Testis (tissue), 5 donors: ENCODE measurements at places on chromosomes 13 and 19. TPM values are rescaled to one million over a fixed set of nuclear protein-coding genes. Genes with fewer than 3 reads are reported as not detected.
A peak's percentile ranks its signal among the peaks of the same experiment; 100 is the strongest.

Gene FRY
- 24.8 TPM for polyA plus RNA-seq

Gene GRIK5
- polyA plus RNA-seq = 31.7 TPM

Gene ZNF135
- polyA plus RNA-seq = 14.5 TPM

Gene LIM2
- 0.91 TPM for polyA plus RNA-seq

Gene ZNF93
- polyA plus RNA-seq = 4.9 TPM

DNA sequence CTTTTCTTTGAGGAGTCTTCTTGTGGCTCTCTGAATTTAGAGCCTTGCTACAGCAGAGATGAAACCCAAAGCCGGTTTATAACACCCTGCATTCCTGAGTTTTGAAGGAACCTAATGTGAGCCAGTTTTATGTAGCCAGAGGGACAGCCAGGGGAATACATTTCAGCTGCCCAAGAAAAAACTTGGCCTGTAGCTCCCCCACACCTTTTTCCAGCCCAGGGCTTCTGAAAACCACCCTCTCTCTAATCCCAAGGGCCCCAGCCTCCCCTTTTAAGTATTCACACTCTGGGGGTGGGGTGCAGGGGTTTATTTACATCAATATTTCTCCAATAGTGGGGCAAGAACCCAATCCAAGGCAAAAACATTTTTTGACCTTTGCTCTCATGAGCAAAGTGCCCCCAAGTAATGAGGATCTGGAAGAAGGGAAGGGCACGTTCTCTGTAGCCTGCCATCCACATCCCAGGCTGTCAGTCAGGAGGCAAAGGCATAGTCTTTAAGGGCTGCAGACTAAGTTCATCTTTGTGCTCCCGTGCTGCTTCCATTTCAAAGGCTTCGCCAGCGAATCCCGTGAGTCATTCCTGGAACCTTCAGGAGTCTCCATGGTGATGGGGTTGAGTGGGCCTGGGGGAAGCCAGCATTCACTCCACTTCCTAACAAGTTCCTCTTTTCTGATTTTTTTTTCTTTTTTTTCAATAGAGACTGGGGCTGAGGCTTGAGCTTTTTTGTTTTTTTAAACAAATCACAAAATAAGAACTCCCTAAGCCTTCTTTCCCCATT, 33.2 kb upstream of the MEDAG start:
- peak; percentile 53 for DNase-seq

DNA sequence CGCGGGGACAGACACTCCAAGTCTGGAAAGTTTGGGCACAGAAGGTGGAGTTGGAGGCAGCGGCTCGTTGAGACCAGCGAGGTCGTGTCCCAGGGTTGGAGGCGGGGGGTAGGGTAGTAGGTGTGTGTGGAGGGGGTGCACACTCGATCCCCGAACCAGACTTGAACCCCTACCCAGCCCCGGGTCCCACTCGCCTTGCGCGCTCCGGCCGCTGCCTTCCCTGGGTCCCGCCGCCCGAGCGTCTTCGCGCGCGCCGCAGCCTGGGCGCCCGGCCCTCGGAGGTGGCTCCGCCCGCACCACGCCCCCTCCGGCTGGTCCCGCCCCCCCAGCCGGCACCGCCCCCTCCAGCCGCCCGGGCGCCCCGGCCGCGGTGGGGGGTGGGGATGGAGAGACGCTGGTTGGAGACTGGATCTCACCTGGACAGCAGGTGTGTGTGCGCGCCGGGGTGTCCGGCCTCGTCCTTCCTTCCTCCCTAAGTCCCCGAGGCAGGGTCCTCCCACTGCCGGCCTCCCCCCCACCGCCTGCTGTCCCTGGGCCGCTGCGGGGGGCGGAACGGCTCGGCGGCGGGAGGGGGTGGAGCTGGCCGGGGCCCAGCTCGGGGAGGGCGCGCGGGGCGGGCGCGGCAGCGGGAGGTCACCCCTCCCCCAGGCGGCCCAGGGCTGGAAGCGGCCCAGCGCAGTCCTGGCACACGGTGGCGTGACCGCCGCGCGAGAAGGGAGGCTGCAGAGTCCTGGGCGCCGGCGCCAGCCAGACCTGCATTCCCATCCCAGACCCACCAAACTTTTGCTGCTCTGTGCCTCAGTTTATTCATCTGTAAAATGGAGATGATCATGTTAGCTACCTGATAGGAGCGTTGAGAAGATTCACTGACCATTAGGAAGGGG, at the start of gene KANK2:
TSS of gene KANK2 (minus strand) at position 255 of the 884 bp plus-strand sequence. CDS start 3,034 bp downstream, outside the sequence.
- peak; percentile 81 for DNase-seq

DNA sequence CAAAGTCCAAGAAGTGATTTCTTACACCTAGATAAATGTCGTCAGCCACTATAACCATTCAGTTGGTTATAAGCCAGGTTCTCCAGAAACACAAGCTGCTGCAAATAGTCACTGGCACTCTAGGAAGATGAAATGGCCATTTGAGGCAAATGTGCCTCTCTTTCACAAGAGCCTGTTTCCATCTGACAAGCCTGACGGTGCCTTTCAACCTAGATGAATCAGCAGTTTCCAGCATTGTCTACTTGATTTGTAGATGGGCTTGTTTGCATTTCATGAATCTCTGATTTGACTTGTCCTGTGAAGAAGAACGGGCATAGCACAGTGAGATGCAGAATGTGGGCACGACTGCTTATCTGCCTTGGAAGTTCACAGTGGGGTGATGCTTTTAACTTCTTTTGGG, 327.2 kb downstream of the LMO7 start:
- DNase-seq = no peak

DNA sequence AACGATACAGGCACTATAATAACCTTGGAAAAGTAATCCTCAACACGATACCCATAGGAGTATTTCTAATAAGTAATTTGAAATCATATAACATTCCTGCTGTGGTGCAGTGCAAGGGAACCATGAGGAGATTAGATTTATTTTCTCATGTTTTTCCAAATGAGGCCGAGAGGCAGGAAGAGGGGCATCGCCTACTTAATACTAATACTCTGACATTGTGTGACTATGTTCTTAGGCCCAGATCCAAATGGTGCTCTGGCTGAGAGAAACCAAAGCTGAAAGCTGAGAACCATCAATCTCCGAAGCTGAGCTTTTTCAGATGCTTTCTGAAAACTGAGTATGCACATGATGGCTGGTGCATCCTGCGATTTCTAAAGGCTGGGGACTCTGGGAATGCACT, 248.0 kb upstream of the MAB21L1 start:
- no peak for DNase-seq

DNA sequence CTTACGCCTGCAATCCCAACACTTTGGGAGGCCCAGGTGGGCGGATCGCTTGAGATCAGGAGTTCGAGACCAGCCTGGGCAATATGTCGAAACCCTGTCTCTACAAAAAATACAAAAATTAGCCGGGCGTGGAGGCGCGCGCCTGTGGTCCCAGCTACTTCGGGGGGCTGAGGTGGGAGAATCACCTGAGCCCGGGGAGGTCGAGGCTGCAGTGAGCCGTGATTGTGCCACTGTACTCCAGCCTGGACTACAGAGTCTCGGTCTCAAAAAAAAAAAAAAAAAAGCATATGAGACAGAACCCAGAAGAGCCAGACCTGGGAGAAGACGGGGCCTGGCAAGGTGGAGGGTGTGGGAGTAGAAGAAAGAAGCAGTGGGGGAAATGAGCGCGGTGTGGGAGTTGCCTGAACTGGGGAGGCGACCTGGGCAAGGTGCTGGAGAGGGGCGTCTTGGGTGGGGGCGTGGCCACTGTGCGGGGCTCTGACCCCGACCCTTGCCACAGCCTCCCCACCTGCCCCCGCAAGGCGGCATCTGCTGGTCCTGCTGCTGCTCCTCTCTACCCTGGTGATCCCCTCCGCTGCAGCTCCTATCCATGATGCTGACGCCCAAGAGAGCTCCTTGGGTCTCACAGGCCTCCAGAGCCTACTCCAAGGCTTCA, 533 bp downstream of the DKKL1 start:
- no peak for DNase-seq

- DNase-seq = no peak
Observed at GRCh38 chr19:1206150-1206863, 729 bp downstream of the STK11 start.

GRCh38 chr19:35046461-35046860, 4.9 kb downstream of the HPN start:
- no peak for DNase-seq

GRCh38 chr13:33525763-33526162, 240.2 kb upstream of the STARD13 start:
- no peak for DNase-seq

- DNase-seq = peak; percentile 43
Observed at GRCh38 chr19:31943191-31943661, 402.2 kb upstream of the ZNF507 start.

- no peak for DNase-seq
Observed at GRCh38 chr19:38270587-38271167, 6.3 kb downstream of the SPINT2 start.

DNA sequence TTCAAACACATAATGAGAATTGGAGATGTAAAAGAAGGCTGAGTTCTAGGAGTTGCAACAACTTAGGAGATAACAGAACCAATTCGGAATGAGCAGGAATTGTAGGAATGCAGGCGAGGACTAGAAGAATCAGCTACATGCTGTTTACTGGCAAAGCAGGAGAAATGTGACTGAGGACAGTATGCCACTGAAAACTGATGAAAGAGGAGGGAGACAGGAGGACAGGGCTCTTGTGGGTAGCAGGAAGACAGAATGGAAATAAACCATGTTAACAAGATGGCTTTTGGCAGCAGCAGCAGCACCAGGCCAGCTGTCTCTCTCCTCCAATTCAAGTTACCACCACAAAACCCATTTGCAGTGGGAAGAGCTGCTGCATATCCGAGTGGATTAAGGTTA, 91.0 kb upstream of the SLC15A1 start:
- peak; percentile 29 for DNase-seq

DNA sequence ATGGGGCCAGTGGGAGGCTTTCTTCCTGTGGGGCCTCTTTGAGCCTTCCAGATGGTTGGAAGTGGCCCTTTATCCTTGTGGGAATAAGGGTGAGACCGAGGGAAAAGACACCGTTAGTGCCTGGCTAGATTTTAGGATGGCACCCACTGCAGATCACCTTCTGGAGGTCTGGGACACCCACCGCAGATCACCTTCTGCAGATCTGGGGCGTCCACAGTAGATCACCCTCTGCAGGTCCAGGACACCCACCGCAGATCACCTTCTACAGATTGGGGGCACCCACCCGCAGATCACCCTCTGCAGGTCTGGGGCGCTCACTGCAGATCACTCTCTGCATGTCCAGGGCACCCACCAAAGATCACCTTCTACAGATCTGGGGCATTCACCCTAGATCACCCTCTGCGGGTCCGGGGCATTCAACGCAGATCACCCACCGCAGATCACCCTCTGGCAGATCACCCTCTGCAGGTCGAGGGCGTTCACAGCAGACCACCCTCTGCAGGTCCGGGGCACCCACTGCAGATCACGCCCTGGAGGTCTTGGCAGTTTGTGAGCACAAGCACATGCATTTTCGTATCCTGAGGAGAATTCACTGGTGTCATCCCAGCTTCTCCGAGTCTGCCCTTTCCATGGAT, 153.4 kb upstream of the TSHZ3 start:
- DNase-seq = no peak

DNA sequence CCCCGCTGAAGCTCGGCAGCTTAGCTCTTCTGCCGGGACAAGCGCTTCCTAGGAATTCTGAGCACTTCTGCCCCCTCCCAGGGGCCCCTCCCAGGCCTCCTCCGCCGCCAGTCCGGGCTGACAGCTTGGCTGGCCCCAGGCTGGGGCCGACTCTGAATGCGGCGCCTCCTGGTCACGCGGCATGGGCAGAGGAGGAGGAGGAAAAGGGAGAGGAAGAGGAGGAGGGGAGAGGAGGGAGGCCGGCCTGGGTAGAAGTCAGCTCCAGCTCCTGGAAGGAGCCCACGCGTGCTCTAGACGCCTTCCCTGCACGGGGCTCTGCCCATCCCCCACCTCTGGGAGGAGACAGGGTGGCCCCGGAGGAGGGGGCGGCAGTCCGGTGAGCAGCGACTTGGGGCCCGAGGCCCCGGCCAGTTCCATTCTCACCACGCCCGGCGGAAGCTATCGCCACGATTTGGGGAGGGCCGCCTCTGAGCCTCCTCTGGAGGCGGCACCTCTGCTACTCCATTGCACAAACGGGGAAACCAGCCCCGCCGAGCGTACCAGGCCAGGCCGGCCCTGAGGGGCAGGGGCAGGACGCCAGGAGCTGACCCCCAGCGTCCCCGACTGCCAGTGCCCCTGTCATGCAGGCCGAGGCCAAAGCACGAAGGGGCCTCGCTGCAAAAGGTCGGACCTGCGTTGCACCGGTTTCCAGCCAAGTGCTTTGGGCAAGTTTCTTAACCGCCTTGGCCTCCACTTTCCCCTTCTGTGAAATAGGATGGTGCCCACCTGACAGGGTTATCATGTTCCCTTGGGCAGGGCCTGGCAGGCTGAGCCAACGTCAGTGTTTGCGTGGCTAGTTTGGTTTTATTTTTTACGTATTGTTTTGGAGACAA, 31.6 kb downstream of the CCNE1 start:
- peak; percentile 48 for DNase-seq

DNA sequence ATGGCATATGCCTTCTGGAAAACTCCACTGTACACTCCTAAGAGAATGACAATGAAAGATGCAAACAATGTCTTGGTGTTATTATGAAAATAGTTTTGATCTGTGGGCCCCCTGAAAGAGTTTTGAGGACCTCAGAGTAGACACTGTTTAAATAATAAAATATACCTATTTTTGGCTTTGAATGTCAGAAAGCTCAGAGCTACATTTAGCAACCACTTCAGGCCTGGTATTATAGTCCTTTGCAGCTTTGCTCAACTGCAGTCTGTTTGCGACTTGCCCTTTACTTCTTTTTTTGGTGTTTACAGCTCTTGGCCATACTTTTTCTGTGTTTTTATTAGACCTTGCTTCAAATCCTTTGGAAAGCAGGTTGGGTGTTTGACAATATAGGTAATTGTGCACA, 5.8 kb upstream of the UBE2L5 start:
- no peak for DNase-seq

- DNase-seq = no peak
Observed at GRCh38 chr19:2362970-2363300, 2.9 kb downstream of the TMPRSS9 start.

DNA sequence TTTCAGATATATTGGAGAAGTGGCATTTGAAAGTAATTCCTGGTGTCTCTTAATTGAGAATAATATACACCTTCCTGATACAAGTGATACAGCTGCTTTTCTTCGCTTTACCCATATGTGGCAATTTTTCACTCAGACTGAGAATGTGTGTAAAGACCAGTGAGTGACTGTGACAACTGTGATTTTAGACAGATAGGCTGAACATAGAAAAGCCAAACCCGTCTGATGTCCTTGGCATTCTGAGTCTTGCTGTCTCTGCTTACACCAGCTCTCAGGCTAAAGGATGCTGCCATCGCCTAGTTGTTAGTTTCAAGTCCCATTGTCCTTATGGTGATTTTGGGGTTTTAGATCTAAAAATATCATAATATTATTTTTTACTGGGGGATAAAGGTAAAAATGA, 492.6 kb downstream of the RFC3 start:
- DNase-seq = no peak

DNA sequence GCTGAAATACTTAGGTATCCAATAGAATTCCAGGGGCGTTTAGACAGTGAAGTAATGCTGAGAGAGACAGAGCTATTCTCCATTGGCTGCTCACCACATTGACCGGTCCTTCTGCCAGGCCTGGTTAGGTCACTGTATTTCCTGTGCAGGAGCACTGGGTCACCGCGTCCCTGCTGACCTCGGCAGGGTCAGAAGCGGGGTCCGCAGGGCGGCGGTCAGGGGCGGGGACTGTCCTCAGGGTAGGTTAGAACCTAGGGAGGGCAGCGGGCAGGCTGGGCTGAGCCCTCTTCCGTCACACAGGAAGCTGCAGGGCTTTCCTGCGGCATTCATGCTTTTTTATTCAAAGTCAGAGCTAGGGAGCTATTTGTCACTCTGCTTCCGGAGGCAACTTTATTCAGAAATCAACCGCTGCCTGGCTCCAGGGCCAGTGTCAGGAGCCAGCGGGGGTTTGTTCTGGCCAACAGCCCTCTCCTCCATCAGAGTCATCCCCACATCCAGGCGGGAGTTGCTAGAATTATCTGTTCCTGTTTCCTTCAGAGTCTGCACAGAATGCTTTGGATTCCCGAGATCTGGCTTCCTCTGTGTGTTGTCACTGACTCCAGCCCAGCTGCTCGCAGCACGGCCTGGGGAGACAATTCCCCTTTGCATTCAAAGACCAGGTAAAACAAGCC, 81.2 kb upstream of the WASF3 start:
- peak; percentile 52 for DNase-seq
